GM03348 (cell line): ENCODE measurements at places on chromosomes 11 and 22.

GRCh38 chr11:97557399-97557798 lies 1167.6 kb downstream of the JRKL start:
- no peak for DNase-seq

- DNase-seq: peak; percentile 52
Measured at GRCh38 chr11:17479284-17480214, 2.9 kb upstream of the ABCC8 start.

DNA sequence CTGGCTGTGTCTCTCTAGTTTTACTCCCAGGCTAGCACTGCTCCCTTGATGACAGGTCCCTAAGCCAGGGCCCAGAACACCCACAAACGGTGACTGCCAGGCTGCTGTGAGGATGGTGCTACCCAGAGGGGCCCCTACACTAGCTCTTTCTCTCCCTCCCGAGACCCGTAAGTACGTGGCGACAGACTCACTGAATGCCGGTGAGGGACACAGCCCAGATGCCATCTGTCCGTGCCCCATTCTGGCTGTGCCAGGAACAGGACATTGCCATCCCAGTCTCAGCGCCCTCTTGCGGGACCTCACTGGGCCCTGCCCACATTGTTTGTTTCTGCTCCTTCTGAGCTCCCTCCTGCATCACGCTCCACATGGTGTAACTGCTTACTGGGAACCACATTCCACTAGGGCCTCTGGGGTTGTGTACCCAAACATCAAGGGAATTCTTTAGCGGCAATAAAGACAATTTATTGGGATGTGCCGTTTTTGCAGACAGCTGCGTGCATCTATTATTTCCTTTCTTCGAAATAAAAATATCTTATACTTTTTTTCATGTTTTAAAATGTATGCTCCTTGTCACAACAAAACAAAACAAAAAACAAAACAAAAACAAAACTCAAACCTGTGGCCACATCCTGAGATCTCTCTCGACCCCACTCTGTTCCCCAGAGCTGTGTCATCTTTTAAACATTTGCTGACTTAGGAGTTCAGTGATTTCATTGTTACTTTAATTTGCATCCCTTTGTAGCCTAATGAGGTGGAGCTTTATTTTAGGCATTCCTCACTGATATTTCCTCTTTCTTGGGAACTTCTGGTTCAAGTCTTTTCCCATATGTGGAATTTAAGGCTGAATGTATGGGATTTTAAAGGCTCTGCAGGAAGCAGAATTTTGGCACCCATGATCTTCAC lies 4.4 kb upstream of the TPCN2 start:
- DNase-seq: peak; percentile 89

- no peak for DNase-seq
Measured at GRCh38 chr11:6067502-6067901, 36.9 kb upstream of the OR56A1 start.

DNA sequence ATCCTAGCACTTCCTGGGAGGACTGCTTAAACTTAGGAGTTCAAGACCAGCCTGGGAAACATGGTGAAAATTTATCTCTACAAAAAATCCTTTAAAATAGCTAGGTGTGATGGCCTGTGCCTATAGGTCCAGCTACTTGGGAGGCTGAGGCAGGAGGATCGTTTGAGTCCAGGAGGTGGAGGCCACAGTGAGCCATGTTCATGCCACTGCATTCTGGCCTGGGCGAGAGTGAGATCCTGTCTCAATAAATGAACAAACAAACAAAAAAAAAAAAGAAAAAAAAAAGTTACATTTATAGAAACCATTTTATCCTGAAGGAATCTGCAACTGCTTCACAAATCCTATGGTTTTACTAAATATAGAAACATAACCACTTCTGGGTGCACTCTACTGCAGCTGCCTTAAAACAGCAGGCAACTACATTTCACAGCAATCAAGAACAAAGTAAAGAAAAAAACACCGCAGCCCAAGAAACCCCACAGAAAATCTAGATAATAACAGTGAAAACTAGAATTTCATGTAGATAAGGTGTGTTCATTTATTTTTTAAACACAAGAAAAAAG lies 75.9 kb upstream of the GAB2 start:
- DNase-seq: no peak

- no peak for DNase-seq
Measured at GRCh38 chr11:69637198-69637940, 3.6 kb upstream of the CCND1 start.

DNA sequence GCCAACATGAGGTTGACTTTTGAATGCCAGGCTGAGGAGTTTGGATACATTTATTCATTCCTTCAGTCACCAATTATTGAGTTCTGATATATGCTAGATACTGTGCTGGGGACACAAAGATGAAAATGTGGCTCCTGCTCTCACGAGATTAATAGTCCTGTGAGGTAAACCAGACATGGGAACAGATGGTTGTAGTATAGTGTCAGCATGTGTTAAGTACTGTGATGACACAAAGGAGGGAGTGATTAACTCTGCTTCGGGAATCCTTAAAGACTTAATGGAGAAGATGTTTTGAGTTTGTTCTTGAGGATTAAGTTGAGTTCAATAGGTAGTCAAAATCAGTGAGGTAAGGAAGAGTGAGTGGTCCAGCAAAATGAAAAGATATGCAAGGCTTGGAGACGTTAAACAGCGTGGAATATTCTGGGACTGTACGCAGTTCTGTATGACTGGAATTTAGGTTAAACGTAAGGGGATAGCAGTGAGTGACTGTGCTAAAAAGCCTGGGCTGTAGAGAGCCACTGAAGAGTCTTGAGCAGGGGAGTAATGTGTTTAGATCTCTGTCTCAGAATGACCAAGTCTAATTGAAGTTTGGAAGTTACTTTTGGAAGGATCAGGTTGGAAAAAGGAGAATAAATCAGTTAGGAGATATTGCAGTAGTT lies 11.8 kb downstream of the RNF121 start:
- no peak for DNase-seq

DNA sequence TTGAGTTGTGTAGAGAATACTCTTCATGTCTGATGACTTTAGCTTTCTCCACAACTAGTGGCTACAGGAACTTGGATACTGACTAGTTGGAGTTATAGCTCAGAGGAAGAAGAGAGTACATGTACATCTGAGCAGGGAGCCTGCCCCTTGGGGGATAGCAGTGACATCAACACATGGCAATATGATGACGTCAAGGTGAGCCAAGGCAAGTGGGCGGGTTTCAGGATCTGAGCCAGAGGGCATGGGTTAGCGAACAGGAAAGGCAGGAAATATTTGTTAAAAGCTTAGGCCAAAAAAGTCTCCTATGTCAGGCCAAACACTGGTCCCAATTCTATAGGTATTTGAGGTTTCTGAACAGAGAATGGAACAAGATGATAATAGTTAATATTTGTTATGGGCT lies 42.0 kb upstream of the HORMAD2 start:
- DNase-seq: no peak

- no peak for DNase-seq
Measured at GRCh38 chr11:77699425-77699824, 61.8 kb upstream of the CLNS1A start.

- DNase-seq: peak; percentile 63
Measured at GRCh38 chr11:3044004-3044403, 13.2 kb downstream of the CARS1 start.

DNA sequence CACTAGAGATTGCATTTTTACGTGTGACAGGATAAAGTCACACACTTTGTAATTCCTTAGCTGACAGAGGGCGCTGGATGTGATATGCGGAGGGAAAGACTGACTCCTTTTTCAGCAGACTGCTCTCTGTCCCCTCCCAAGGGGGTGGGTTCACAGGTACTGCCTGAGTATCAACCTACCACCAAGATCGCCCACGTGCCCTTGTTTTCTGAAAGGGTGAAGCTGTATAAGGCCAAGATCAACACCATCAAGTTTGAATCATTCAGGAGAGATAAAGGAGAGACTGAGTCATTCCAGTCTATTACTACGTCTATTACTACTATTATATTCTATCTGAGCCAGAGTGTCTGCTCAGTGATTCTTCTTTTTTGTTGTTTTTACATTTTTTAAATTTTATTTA lies 30.7 kb downstream of the BUD13 start:
- no peak for DNase-seq

- DNase-seq: no peak
Measured at GRCh38 chr11:35735411-35735810, 72.8 kb downstream of the TRIM44 start.

DNA sequence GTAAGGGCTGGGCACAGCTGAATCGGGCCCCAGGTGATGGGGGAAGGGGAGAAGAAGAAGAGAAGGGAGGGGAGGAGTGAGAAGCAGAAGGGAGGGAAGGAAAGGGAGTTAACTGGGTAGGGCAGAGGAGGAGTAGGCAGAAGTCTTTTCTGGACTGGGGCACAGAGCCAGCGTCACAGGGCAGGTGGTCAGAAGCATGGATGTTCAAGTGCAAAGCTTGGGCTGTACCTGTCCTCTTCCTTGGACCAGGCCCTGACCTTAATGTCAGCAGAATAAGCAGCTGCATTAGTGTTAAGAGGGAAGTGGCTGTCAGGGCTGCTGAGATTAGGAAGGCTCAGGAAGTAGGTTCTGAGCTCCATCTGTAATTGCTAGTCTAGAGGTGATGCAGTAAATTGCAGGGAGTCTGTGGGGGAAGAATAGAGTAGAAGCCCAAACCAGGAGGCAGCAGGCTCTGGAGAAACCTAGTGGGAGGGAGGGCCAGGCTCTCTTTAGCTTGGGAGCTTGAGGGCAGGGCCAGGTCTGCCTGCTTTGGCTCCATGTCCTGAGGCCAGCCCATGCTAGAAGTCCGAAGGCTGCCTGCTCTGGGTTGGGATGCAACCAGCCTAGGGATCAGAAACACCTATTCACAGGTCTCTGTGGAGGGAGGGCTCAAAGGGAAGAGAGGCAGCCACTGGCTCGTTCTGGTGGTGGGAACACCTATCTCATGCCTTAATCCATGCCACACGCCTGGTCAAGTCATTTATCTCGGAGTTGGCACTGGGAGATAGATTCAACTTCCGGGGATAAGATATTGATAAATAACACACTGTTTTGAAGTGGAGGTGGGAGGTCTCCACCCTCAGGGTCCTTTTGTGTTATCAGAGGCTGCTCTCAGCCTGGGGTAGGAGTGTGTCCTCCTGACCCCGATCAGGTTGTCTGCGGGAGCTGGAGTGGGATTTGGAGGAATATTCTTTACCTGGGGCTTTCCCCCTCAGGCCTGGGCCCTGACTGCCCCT lies 1.7 kb upstream of the UCP3 start:
- DNase-seq: no peak

- DNase-seq: no peak
Measured at GRCh38 chr11:110730773-110731172, 18.5 kb upstream of the ARHGAP20 start.

GRCh38 chr22:26658161-26658560 lies 773 bp downstream of the MIAT start:
- no peak for DNase-seq

- no peak for DNase-seq
Measured at GRCh38 chr11:34784318-34784841, 131.8 kb downstream of the APIP start.

DNA sequence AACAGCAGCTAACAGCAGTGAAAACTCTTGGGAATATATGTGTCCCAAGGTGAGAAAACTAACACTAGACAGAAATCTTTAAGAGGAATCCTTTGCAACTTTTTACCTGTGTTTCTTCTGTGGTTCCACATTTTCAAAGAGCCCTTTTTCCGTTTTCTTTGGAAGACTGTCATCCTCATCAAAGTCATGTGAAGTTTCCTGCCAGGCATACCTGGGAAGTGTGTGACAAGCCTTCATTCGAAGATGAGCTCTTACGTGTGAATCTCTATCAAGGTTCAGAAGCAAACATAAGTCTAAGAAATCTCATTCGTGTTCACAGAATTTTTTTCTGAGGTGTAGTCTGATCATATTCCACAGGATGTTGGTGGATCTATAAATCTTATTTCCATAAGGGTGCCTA lies 330.6 kb upstream of the MPPED2 start:
- DNase-seq: no peak

- no peak for DNase-seq
Measured at GRCh38 chr11:59261150-59261549, 48.4 kb upstream of the MPEG1 start.

DNA sequence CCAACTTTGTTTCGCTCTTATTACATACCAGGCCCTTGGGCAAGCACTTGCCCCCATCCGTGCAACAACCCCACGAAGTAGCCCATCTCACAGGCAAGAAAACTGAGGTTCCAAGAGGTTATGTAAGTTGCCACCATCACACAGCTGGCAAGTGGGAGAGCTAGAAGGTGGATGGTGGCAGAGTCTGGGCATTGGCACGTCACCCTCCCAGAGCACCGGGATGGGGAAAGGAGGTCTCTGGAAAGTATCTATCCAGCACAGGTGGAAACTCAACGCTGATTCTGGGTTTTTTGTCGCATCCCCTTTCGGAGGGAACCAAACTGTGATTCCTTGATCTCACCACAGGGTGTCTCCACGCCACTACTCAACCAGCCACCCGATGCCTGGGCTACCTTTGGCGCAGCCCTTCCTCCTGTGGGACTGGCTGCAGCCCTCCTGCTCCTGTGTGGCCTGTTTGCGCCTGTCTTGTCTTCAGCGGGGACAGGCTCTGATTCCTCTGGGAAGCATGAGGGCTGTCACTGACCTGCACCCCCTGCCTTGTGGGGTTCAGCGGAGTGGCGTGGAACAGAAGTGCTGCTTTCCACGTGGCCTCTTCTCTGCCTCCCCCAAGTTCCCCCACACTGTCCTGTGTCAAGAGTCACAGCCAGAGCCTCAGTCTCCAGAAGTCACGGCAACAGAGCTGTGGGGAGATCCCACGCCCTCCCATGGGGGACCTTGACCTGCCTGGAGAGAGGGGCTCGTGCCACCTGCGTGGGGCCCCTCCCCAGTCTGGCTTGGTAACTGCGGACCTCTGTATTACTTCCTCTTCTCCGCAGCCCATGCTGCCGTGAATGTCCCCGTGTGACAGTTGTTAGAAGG lies 34.4 kb upstream of the TRIM29 start:
- DNase-seq: peak; percentile 91

- DNase-seq: no peak
Measured at GRCh38 chr11:34513682-34514449, at the start of gene ELF5. Gene ELF5, minus strand, starts transcription at chr11:34513794. Its CDS starts 8,045 bp downstream, at chr11:34505749.

GRCh38 chr11:126772267-126772666 lies 228.3 kb downstream of the KIRREL3 start:
- DNase-seq: no peak

DNA sequence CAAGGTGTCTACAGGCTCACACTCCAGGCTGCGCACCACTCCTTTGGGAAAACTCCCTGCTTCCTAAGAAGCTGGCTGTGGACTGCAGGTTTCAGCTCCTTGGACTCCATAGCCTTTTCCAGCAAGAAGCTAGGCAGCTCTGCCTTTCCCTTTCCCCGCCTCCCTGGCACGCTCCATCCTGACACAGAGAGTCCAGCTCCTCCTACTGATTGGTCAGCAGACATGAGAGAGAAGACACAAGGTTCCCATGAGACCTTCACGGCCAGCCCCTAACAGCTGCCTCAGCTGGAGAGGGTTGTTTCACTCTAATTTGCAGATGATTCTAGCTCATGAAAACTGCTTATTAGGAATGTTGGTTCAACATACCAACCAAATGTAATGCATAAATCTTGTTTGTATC lies 27.6 kb downstream of the TENM4 start:
- DNase-seq: peak; percentile 95

GRCh38 chr11:115477410-115477809 lies 26.8 kb downstream of the CADM1 start:
- no peak for DNase-seq

GRCh38 chr22:41347066-41347859 lies 34.5 kb upstream of the TEF start:
- no peak for DNase-seq

- no peak for DNase-seq
Measured at GRCh38 chr11:117823294-117823945, 1.1 kb downstream of the FXYD2 start.
